ENCODE measurements at places on chromosomes 2 and 18.

DNA sequence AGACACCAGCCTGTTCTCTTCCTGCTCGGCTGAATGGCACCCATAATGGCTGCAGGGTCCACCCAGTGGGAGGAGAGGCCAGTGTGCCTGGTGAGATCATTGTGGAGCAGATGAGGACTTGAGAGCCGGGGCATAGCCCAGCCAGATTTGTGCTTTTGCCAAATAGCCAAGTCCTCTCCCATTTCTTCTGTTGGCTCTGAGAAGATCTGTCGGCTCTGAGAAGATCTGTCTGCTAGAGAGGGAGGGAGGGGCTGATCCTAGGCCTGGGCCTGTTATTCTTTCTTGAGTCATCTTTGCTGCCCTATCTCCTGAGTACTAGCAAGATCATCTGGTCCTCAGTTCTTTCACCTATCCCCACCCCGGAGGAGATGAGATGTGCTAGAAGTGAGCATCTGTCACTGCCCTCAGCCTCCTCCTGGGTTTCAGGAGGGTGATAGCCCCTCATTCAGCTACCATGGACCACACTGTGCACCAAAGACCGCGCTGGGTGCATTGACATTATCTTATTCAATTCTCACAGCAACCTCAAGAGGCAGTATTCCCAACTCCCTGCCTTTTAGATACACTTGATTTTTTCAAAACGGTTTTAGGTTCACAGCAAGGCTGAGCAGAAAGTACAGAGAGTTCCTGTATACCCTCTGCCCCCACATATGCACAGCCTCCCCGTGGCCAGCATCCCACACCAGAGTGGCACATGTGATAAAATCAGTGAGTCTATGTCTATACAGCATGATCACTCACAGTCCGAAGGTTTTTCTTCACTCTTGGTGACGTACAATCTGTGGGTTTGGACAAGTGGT, 98.6 kb downstream of the CAPN13 start:
- DNase-seq = no peak

DNA sequence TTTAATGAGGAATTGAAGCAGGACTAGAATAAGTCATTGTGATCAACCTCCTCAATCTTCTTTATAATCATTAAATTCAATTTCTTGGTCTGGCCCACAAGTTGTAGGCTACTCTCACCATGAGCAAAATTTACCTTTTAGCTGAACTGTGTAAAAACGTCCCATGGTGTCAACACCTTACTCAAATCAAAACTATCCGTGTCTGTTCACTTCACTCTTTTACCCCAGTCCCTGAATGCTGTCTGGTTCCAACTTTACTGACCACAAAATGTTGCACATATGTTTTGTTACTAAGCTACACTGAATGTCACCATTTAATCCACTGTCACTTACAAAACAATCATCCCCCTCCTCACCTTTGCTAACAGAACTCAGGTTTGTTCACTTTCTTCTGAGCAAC, 951.6 kb upstream of the SLC39A10 start:
- DNase-seq = no peak

DNA sequence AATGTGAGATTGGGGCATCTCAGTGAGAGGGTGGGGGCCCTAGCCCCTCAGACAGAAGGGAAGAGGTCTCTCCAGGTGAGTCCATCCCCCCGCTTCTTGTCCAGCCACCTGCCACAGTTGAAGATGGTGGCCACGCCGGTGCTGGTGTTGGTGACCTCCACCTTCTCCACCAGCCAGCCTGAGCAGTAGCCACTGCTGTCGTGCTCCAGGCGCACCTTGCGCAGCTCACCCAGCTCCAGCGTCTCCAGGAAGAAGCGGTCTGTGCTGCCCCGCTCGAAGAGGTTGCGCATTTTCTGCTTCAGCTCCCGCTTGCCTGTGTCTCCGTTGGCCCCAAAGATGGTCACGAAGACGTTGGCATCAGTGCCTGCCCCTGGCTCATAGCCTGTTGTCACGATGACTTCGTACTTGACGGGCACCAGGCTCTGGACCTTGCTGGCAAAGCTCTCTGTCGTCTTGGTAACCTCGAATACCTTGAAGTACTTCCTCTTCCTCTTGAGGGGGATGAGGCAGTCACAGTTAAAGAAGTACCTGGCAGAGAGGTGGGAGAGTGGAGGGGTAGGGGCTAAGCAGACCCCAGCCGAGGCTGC, 179.5 kb downstream of the LOXHD1 start:
- DNase-seq = peak; percentile 88

DNA sequence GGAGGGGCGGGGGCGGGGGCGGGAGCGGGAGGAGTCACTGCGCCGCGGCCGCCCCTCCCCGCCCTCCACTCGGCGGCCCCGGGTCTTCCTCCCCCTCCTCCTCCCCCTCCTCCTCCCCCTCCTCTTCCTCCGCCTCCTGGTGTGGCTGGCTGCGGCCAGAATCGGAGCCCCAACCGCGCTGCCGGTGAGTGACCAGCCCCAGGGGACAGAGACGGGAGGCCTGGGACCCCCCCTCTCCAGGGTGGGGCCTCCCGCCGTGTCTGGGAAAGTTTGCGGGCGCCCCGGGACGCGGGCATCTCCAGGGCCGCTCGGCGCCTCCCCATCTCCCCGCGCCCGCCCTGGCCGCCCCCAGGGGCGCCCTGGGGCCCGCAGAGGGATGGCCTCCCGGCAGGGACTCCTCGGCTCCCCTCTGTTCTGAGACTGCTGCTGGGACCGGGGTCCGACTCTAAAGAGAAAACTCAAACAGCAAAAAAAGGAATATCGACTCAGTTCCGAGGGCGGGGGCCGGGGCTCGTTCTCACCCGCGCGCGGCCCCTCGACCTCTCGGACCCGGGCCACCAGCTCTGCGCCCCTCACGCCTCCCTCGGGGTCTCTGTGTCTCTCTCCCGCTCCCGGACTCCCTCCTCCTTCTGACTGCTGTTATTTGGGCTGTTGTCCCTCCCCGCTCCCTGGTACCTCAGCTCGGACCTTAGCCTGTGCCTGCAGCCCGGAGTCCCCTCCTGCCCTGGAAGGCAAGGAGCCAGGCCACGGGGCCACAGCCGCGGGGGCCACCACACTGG, at the start of gene STON1:
Gene STON1 (plus strand): TSS at position 122 of the 779 bp plus-strand sequence. CDS start 50,480 bp downstream, outside the sequence.
- DNase-seq = no peak

DNA sequence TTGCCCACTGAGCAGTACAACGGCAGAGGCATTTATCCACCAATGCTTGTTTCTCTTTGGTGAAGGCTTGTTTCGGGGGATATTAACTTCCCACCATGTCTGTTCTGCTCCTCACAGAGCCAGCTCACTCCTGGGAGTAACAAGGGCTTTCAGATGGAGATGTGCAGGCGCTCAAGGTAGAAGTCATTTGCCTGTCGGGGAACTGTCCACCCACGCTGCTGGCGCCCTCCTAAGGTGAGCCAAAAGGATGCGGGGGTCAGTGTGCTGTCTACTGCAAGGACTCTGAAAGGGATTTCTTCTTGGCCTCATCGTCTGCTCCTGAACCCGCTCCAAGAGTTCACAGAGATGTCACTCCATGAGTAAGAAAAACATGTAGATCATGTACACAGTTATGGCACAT, 57.0 kb upstream of the CYRIA start:
- DNase-seq = no peak

GRCh38 chr2:29741132-29741531, 180.3 kb downstream of the ALK start:
- DNase-seq = no peak

DNA sequence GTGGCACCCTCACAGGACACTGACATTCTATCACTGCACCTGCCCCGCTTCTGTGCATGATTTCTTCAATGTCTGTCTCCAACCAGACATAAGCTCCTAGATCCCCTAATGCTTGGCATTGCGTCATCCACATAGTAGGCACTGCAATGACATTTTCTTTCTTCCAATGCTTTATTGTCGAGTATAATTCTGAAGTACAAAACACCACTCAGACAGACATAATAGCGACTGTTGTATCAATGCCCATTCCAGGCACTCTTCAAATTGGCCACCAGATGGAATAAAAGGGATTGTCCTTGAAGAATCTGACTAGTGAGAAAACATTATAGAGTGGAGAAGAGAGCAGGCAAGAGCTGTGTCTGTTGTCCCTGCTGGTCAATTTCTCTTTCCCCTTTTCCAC, 89.0 kb downstream of the LPIN1 start:
- no peak for DNase-seq
